ENCODE measurements at places on chromosomes 4 and X.
A peak's percentile ranks its signal among the peaks of the same experiment; 100 is the strongest.

- DNase-seq = peak; percentile 39
Measured at GRCh38 chr4:81052119-81053068, 21.9 kb downstream of the BMP3 start.

DNA sequence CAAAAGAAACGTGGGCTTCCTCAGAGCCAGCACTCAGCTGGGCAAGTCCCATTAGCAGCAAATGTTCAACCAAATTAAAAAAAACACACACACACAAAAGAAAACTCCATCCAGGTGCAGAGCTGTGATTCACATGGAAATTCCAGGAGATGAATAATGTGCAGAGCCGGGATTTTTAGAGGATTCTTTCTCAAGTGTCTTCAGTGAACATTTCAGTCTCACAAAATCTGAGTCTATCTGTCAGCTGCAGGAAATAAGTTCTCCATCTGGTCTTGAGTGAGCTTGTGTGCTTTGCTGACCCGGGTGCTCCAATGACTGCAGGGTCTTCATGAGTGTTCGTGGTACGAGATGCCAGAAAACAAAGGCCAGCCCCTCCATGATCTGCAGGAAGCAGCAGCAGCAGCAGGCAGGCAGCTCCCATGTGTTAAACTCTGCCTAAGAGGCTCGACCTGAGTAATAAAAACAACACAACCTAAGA is 44.3 kb downstream of the RASGEF1B start:
- DNase-seq = no peak

- no peak for DNase-seq
Measured at GRCh38 chr4:102623622-102624021, 122.5 kb downstream of the NFKB1 start.

DNA sequence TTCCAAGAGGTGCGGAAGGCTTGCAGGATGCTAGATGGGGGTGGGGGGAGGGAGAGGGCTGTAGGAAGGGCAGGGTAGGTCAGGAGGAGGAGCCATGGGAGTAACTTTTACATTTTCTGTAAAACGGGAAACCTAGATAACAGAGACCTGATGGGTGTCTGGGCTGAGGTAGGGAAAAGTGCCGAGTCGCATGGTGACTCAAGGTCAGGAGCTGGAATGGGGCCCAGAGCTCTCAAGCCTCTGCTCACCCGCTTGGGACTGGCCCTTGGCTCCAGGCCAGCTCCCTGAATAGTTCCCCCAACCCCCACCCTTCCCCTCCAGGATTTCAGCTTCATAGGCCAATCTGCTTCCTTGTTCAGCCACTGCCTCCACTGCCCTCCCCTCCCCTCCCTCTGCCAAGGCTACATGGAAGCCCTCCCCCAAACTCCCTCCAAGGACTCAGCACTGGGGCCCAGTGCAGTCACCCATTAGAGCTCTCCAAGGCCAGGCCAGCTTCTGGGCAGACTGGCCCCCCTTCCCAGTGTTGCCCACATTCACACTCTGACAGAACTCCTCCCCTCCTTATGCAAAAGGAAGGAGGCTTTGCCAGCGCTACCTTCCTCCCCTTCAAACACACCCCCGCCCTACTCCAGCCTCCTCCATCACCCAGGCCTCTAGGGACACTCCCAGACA is 43.6 kb downstream of the TSC22D3 start:
- no peak for DNase-seq

DNA sequence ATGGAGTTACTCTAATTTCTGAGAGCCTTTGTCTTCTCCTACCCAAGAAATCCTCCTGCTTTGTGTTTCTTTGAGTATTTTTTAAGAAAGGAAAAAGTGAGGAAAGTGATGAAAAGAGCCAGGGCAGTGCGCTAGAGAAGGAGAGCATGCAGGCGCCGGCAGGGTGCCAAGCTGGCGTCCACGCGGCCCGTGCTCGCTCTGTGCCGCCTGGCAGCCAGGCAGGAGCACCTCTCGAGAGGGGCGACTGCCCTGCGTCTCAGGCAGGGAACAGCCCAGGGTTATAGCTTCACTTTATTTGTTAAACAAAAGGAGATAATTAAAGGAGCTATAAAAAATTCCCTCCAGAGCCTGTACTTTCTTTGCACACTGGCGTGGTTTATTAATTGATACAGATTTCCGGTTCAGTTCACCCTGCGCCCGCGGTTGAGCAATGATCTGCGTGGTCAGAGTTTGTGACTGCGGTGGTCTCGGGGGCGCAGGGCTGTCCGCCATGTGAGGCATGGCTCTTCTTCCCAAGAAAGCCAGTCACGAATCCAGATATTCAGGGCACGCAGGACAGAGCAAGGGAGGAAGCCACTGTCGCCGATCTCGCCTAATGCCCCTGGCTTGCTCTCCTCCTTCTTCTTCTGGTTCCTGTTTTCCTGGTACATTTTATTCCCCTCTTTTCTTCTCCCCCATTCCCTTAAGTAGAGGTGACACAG is 110.8 kb upstream of the PAQR3 start:
- DNase-seq = no peak

DNA sequence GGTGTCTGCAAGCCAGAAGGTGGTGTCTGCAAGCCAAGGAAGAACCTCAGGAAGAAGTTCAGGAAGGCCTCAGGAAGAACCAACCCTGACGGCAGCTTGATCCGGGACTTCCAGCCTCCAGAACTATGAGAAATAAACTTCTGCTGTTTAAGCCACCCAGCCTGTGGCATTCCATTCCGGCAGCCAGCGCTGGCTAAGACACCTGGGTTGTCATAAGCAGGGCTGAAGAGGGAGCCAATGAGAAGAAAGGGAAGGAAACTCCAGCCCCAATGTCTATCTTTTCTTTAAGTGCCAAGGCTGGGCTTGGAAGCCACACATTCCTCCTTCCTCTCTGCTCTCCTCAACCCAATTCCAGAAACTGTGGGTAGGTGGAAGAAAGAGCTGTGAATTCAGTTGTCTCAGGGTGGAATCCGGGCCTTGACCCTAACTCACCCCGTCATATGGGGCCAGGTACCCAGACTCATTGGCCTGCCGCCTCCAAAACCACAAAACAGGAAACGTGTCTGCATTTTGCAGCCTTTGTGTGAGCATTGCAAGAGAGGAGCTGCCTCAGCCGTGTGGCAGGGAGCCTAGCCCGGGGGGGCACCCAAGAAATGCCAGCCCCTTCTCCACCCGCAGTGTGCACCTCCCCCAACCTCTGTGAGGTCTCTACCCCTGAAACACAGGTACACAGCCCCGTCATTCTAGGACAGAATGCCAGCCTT is 26.8 kb downstream of the CRMP1 start:
- no peak for DNase-seq

GRCh38 chr4:182339221-182339641 is 96.0 kb downstream of the TENM3 start:
- DNase-seq = no peak

DNA sequence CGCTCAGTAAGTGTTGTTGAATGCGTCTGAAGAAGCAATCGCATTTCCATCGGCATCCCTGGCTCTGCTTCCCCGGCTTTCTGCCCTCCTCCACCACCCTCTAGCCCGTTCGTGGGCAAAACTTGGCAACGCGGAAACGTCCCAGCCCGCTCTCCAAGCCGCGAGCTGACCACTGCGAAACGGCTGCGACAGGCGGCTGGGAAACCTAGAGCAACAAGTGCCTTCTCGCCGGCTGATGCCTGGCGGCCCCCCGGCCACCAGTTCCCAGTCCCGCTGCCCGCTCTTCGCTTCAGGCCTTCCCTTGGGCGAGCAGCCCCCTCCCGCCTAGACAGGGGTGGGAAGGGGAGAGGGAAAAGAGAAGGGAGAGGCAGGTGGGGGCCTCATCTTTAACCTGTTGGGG is 837 bp downstream of the CITED1 start:
- DNase-seq = no peak

GRCh38 chr4:25308761-25309160 is 3.8 kb upstream of the ZCCHC4 start:
- no peak for DNase-seq

- peak; percentile 15 for DNase-seq
Measured at GRCh38 chrX:45850775-45851433, 650.2 kb upstream of the DIPK2B start.

- no peak for DNase-seq
Measured at GRCh38 chr4:178148106-178148505, 705.9 kb upstream of the AGA start.

DNA sequence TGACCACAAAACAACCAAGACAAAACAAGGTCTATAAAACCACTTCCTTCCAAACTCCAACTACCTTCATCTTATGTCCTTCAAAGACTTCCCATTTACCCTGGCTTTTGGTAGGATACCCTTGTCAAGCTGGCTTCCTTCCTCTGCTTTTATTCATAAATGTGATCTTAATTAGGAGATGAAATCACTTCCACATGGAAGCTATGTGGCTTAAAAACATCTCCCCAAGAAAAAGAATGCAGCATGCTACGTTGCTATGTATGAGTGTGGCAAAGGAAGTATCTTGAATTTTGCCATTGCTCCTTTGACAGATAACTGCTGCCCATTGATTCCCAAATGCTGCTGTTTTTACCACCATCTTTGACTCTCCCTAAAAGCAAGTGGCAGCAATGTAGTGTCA is 46.4 kb upstream of the VEGFD start:
- no peak for DNase-seq

- DNase-seq = no peak
Measured at GRCh38 chrX:115531818-115532403, 29.1 kb upstream of the PLS3 start.

GRCh38 chr4:41039317-41039716 is 175.0 kb downstream of the APBB2 start:
- DNase-seq = no peak

DNA sequence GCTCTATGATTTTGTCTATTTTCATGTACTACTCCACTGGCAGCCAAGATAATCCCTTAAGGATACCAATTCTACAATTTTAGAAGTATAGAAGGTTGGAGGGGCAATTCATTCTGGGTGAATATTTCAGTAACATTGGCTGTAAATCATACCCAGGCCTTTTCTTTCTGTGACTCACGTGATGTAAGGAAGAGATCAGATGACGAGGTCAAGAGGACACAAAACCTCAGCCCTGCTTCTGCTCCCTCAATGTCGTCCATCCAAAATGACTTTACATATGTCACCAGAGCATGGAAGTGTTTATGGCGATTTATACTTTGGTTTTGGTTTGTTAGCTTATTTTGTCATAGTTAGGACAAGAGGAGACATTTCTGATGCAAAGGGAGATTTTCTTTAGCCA is 70.7 kb upstream of the SLC4A4 start:
- DNase-seq = no peak

DNA sequence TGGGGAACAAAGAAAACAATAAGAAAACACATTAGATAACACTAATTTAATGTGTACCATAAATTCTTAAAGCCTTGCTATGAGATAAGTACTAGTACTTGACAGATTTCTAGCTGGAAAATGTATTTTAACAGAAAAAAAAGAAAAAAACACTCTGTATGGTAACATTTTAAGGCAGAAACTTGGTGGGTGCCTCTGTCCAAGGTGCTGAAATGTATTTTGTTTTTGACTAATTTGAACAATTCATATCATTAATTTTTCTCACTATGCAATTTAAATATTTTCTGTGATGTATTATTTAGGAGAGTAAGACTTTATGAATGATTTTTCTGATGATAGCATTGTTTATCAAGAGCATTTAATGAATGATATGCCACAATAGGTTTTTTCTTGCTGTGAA is 107.5 kb downstream of the GABRG1 start:
- DNase-seq = no peak

DNA sequence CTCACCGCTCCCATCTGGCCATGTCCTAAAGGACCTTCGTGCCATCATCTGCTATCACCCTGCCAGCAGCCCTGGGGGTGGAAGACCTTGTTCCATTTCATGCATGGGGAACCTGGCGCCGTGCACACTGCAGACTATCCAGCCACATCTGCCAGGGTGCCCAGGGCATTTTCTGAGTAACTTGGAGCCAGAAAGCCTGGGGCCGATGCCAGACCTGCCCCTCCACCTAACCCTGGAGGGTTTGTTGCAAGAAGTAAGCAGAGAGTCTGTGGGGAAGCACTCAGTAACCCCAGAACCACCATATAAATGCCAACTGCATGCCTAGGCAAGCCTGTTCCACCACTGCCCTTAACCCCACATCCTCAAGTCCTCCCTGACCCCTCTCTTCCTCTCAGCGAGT is 7.3 kb downstream of the HAUS7 start:
- DNase-seq = no peak

DNA sequence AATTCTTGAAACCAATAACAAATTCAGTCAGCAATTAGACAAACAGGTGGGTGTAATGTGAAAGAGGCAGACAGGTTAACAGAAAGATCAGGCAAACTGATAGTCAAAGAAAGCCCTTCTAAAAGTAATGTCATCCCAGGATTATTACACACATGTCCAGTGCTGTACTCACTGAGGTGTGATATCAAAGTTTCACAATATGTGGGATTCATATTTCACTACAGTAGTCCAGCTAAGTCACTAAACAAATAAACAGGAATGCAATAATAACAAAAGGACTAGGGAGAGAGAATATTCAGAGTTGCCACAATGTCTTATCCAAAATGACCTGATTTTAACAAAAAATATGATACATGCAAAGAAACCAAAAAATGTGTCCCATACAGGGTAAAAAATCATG is 787.5 kb downstream of the FSTL5 start:
- DNase-seq = no peak

GRCh38 chr4:173461170-173461569 is 62.3 kb upstream of the SCRG1 start:
- DNase-seq = no peak

Data from stimulated activated CD4-positive, alpha-beta T cell treated with anti-CD3 and anti-CD28 coated beads, Interleukin-12 subunit alpha, Interleukin-12 subunit beta, amount 100 ng/mL, for 48 hours (primary cell).